Left lobe of liver (tissue), 2 donors: ENCODE measurements at places on chromosomes 16 and 17. TPM values are rescaled to one million over a fixed set of nuclear protein-coding genes. Genes with fewer than 3 reads are reported as not detected.

GRCh38 chr16:84635702-84636101 is 12.6 kb upstream of the KLHL36 start:
- no peak for DNase-seq

ZG16B gene
- total RNA-seq: not detected

PPP1R1B gene
- 0.60 TPM for total RNA-seq

DNA sequence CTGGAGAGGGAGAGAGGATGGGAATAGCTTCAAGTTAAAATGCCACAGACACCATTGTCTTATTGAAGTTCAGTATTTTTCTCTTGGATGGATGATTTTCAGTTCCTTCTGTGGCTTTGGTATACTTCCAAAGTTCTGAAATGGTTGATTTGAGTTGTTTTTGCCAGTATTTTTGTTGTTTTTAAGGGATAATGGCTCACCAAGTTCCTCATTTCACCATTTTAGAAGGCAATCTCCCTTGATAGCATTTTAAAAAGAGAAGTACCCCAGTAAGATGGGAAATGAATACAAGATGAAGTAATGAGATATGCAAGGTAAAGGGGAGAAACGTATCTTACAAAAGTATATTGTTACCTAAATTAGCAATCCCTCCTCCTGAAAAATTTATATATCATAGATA is 18.5 kb upstream of the SPDYE4 start:
- DNase-seq: no peak

DNA sequence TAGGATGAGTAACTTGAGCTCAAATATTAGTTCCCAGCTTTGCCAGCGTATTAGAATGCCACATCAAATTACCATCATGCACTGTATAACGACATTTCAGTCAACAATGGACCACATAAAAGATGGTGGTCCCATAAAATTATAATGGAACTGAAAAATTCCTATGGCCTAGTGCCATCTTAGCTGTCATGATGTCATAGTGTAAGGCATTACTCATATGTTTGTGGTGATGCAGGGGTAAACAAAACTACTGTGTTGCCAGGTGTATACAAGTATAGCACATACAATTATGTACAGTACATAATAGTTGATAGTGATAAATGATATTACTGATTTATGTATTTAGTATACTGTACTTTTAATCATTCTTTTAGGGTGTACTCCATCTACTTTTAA is 54.4 kb upstream of the NETO2 start:
- no peak for DNase-seq

CHST4 gene
- 3.9 TPM for total RNA-seq

GRCh38 chr17:45273551-45273957 is 11.7 kb upstream of the SPATA32 start:
- DNase-seq: peak; percentile 84

DNA sequence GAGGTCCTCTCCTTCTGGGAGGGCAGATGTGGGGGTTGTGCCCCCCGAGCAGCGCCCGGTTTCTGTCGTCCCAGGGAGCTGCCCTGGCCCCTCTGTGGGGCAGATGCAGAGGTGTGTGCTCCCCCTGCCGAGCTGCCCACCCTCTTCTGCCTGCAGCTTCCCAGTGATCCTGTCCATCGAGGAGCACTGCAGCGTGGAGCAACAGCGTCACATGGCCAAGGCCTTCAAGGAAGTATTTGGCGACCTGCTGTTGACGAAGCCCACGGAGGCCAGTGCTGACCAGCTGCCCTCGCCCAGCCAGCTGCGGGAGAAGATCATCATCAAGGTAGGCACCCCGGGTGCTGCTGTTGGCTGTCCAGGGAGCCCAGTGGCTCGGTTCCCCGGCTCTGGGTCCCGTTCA is 110.8 kb downstream of the SDR42E1 start:
- no peak for DNase-seq

GRCh38 chr17:75090871-75091854 is 3.4 kb downstream of the SLC16A5 start:
- peak; percentile 77 for DNase-seq

DNA sequence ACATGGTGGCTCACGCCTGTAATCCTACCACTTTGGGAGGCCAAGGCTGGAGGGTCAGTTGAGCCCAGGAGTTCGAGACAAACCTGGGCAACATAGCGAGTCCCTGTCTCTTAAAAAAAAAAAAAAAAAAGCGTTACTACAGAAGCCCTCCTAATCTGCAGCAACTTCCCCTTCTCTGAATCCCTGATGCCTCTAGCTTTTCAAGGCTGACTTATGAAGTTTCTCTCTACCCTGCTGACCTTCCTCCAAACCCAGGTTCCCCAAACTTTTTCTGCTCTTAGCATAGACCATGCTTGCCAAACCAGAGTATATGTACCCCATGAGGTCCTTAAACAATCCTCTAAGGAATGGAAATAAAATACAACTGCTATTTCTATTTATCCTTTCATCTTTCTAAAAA is 16.4 kb downstream of the LYRM1 start:
- DNase-seq: no peak

OTOP3 gene
- not detected for total RNA-seq

FBXO39 gene
- 0.13 TPM for total RNA-seq

DNA sequence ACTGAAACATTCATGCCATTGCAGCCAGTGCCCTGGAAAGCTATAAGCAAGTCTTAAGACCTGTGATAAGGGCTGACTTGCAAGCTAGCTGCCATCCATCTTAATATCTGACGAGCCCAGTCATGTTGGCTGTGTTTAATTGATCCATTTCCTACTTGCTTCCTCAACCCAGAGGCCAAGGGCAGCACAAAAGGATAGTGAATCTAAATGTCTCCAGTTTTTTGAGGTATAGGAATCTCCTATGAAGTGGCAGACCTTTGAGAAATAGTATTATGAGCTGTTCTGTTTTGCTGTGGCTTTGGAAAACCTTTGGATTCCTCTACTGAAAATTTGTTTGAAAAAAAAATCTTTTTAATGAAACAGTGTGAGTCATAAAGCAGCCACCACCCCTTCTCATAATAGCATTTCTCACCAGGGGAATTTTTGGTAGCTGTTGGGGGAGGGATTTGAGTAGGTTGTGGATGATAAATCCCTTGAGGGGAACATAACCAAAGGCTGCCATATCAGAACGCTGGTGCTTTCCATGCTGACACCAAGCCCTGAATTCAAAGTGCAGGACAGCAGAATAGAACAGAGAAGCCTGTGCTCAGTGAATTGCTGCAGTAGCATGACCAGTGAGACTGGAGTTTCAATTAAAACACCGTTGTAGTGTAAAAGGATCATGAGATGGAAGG is 12.9 kb downstream of the ZNRF1 start:
- no peak for DNase-seq

- peak; percentile 68 for DNase-seq
These were observed 22.1 kb downstream of the PIEZO1 start for GRCh38 chr16:88762941-88763340.

GRCh38 chr16:67936124-67936879 is at the start of gene PSMB10:
PSMB10 (minus strand) TSS chr16:67936850; CDS start chr16:67936749, 101 bp downstream.
- DNase-seq: peak; percentile 68

DNA sequence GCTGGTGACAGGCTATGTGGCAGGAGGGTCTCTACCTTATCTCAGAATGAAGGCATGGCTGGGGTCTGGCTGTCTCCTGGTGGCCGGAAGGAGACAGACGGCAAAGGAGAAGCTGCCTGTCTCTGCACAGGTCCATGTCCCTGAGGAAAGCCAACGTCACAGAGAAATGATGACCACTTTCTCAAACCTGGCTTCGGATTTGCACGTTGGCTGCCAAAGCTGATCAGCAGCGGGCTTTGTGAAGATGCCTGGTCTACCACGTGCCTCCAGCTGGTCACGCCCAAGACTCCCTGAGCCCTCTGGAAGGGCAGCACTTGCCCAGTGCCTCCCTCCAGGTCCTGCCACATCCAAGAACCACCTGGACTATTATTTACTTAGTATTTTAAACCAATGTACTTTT is 8.4 kb downstream of the DEXI start:
- DNase-seq: no peak

CMIP gene
- 15.4 TPM for total RNA-seq

- DNase-seq: peak; percentile 34
These were observed 8.2 kb downstream of the TBX21 start for GRCh38 chr17:47741109-47741792.

MPO gene
- total RNA-seq: 0.43 TPM

- peak; percentile 97 for DNase-seq
These were observed 21.4 kb downstream of the EMP2 start for GRCh38 chr16:10558746-10559641.

DNA sequence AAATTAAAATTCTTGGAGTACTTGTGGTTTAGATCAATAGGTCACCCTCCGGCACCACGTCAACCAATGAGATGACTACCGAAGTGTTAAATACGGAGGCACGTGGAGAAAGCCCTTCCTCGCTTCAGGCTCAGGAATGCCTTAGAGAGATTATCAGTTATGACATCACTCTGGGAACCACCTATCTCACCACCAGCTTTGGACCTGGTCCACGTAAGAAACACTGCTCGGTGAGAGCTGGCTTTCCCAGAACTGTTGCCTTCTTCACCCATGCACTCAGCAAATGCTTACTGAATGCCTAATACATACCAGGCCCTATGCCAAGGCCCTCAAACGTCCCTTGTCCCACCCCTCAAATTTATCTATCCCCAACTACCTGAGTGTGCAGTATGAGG is 71.3 kb downstream of the SMG6 start:
- DNase-seq: no peak

DNA sequence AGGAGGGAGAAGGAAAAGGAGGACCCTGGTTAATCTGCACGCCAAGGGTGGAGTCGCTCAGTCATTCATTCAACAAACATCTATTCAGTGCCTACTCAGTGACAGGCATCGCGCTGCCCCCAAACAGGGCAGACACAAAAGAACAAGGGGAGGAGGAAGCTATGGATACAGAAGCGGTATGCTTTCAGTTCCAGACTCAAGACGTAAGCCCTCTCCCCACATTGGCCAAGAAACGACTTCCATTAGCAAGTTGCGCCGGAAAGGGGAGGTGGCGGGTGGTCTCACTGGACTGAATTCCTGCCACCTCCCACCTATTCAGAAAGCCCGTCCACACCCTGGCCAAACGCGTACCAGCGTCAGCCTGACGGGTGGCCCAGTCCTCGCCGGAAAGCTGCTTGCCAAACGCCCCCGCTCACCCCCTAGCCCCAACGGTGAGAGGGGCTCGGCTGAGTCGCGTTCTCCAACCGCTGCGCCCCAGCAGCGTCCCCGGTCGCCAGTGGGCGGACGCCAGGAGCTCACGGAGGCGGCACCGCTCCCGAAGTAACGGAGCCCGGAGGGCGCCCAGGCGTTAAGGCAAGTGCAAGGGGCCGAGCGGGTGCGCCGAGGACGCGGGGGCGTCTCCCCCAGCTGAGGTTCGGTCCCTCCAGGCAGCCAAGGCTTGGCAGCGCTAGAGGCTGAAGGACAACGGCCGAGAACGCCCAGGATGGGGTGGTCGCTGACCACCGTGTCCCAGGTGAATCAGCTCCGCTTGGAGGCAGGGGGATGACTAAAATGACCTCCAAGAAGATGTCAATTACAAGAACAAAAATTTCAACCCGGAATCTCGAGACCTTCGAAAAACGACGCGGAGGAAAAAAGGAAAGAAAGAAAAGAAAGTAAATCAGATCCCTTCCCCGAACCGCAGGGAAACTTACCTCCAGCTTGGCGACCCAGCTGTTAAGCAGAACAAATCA is 470.7 kb downstream of the SOX9 start:
- no peak for DNase-seq

DNA sequence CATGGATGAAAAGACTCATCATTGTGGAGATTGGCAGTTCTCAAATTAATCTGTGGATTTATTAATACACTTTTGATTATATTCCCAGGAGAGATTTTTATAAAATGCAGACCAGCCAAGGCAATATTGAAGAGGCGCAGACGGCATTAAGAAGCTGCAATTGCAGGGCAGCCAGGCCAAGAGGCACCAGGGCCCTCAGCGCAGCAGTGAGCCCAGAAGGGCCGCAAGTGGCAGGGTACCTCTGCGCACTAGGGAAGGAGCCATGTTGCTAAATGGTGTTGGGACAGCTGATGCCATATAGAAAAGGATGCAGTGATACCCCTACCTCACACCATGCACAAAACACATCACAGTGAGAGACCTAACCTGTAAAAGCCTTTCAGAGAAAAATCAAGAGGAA is 36.6 kb upstream of the CHMP6 start:
- DNase-seq: no peak

- no peak for DNase-seq
These were observed 6.2 kb downstream of the ITGAE start for GRCh38 chr17:3794557-3795389.

SDF2 gene
- total RNA-seq: 24.3 TPM

GPR179 gene
- total RNA-seq: 0.03 TPM

DNA sequence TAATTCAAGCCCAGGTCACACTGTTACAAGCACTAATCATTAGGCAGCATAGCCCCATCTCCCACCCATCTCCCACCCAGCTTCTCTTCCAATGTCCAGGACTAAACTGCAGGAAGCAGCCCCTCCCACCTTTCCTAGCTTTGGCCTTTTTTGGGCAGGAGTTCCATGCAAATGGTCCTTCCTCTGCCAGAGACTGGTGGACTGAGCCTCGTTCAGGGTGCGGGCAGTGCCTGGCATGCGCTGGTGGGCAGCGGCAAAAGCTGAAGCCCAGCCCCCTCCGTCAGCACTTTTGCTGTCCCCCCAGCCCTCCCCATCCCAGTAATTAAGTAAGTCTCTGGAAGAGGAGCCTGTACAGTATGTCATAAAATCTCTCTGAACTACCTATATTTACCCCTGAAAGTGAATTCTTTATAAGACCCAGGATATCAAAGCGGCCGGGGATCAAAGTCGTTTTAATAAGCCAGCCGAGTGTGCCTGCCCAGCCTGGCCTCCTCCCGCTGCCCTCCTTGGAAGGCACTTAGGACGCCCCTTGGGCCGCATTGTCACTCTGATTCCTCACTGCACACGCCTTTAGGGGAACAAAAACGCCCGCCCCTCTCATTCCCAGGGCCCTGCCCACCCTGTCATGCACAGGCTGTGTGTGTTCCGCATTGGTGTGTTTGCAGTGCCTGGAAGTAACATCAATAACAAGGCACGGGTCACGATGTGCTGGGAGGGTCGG is 109.9 kb downstream of the IRX5 start:
- DNase-seq: peak; percentile 18

DNA sequence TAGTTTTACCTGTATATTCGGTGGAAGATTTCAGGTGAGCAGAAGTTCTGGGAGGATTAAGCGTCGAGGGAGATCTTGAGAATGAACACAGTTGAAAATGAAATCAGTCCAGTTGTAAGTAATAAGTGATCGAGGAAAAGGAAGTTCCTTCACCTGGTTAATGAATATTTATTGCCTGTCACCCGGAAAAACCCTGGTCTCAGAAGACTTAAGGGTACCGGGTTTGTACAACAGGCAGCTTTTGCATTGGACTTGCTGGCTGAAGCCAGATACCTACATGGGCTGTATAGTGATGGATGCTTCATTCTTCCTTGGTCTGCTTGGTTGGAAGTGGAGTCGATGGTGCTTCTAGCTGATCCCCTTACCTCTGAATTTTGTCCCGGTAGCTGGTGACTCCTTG is 72.7 kb downstream of the PRKCA start:
- DNase-seq: no peak

DNA sequence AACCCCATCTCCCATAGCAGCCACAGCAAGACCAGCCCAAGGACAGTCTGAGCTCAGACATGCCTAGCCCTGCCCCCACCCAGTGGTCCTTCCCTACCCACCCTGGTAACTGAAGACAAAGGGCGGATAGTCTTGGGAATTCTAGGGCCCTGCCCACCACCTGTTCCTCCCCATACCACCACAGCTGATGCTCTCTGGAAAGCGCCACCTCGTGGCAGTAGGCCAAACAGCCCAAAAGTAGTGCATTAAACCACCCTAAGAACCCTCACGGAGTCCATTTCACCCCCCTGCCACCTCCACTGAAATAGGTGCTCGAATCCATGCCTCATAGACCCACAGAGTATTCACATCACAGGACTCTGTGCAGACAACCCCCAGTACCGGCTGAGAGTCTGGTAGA is 1021.4 kb downstream of the CDH8 start:
- DNase-seq: no peak

GRCh38 chr17:69949973-69950695 is 124.9 kb upstream of the KCNJ16 start:
- no peak for DNase-seq

CCL5 gene
- 0.48 TPM for total RNA-seq

NUPR1 gene
- 92.6 TPM for total RNA-seq
